Stimulated activated CD8-positive, alpha-beta memory T cell treated with anti-CD3 and anti-CD28 coated beads, Interleukin-4, amount 100 ng/mL, for 4 hours (primary cell): ENCODE measurements at places on chromosomes 2 and 18.

GRCh38 chr2:224777559-224777930 is 61.4 kb upstream of the CCDC195 start:
- DNase-seq = no peak

DNA sequence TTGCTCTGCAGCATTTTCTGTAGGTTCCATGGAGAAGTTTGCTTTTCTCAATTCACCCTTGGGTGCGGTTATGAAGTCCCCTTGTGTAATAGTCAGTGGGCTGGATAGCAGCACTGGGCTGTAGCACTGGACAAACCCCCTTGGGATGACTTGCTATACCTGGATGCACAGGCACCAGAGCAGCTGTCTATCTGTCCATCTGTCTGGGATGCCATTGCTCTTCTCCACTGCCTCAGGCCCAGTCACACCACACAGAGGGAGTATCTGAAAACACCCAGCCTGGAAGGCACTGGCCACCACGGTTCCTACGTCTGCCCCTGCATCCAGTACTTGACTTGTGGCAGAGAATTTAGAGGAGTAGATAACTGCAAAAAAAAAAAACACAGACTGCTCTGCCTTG is 254.5 kb downstream of the TFCP2L1 start:
- DNase-seq = no peak

DNA sequence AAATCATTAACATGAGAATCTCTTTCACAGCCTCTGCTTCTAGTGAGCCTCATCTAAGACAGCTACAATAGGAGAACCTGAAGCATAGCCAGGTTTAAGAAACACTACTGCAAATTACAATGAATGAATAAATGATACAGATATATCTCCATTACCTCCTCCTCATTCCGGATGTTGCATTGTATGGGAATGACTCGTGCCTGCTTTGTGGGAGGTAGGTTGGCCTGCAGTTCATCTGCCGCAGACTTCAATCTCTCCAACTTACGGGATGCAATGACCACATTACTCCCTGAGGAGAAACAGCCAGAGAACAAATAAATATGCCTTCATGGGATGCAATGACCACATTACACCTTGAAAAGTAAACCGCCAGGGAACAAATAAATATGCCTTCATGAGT is 15.4 kb downstream of the PECR start:
- no peak for DNase-seq

DNA sequence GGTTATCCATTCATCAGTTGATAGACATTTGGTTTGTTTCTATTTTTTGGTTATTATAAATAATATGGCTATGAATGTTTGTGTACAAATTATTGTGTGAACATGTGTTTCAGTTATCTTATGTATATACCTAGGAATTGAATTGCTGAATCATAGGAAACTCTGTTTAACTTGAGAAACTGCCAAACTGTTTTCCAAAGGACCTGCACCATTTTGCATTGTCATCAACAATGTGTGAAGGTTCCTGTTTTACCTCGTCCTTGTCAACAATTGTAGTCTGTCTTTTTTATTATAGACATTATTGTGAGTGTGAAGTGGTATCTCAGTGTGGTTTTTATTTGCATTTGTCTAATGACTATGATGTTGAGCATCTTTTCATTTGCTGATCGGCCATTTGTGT is 17.1 kb downstream of the PDK1 start:
- no peak for DNase-seq

DNA sequence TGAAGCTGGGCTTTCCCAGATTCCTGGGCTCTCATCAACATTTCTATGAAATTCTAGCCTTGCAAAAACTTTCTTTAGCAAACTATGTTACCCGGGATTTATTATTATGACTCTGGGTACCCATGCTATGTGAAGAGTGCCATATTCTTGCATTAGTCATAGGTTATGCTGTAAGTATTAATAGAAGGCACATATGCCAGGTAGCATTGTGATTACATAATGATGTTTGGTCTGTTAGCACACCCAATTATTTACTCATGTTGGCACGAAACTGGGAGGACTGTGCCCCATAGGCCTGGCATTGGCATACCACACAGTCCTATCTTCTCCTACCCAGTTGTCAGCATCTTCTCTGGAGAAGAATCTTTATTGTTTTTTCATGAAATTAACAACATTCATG is 171.0 kb downstream of the SLC4A3 start:
- DNase-seq = no peak

DNA sequence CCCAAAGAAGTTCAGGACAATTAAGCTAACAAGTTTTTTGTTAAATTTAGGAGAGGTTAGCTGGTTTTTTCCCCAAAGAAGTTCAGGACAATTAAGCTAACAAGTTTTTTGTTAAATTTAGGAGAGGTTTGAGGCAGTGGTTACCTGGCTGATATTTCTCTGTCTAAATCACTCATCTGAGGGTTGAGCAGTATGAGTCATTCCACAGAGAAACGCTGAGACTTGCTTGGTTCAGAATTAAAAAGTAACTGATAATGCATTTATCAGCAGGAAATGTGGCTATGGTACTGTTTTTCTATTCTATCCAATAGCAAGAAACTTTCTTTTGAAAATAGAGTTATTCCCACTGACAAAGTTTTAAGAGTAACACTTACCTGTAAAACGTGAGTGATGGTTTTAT is 22.8 kb upstream of the KIDINS220 start:
- no peak for DNase-seq

DNA sequence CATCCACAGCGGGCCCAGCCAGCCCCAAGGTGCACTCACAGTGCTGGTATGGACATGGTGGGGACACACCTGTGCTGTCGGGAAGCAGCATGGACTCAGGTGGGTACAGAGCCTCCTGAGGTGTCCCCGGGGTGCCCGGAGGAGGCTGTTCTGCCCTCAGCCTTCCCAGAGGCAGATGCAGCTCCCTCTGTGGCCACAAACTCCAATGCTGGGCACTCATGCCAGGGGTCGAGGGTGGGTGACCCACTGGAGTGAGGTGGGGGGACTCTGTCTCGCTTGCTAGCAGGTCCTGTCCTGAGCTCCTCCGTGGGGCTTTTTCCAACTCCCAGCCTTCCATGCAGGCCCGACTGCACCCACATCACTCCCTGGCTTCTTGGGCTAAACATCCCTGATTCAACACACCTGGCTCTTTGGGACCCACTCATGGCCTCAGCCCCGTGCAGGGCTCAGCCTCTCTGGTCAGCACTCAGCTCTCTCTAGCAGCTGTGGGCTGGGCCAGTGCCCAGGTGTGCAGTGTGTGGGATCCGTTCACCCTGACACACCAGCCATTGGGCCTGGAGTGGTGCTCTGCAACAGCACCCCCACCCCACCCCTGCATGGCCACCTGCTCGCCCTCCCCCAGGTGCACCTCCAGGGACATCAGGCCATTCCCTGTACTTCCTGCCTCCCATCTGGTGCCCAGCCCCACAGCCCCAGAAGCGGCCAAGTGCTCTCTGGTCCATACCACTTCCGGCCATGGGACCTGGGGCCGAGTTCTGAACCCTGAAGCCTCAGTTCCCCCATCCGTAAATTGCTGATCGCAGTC is 16.0 kb downstream of the RAMP1 start:
- no peak for DNase-seq

DNA sequence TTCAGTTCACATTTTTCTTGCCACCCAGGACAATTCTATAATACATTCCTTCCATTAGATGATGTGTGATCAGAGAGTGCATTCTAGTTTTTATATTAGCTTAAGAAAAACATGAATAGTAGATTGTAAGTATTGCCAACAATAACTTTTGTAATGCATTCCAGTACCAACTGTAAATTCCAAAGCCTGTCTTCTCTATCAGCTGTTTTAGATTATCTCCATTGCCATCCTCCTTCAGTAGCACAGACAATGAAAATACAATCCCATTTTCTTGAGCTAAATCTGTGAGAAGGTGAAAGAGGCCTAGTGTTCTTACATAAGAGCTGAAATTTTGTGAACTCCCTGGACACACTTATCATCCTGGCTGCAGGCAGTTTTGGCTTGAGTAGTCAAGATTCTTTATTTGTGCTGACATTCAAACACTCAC is 103.9 kb downstream of the CCBE1 start:
- DNase-seq = no peak

DNA sequence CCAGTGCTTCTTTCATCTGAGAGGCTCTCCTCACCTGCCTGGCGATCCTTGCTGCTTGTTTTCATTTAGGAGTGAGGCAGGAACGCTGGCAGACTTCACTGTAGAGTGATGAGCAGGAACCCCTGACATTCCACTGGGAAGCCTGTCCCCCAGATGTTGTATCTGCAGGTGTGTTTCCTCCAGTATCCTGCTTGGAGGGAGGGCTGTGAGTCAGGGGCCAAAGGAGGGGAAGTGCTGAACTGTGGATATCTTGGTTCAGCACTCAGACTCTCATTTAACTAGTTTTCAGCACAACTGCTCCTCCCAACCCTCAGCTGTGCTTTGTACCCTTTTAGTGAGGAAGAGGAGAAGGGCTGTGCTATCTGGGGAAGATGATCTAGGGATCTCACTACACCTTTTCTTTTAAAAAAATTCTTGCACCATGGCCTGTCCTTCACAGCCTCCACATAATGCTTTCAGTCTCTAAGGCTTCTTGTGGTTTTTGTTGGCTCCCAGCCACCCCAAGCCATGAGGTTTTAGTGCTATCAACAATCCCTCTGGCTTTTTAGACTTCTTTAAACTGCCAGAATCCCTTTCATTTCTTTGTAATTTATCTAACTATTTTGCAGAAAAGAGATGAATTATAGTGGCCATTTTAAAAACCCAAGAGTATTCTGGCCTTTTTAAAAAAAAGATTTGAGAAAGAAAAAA is 11.2 kb downstream of the ANKAR start:
- DNase-seq = no peak

- DNase-seq = no peak
These were observed 79.9 kb upstream of the STK39 start for GRCh38 chr2:168327328-168327727.

DNA sequence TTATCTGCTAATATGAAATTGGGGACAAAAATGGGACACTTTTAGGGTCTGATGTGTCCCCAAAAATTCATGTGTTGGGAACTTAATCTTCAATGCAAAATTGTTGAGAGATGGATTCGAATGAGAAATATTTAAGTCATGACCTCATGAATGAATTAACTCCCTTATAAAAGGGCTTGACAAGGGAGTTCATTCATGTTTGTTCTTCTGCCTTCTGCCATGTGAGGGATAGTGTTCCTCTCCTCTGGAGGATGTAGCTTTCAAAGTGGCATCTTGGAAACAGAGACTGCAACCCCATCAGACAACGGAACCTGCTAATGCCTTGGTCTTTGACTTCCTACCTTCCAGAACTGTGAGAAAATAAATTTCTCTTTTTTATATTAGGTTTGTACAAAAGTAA is 89.2 kb upstream of the LINC00305 start:
- no peak for DNase-seq

DNA sequence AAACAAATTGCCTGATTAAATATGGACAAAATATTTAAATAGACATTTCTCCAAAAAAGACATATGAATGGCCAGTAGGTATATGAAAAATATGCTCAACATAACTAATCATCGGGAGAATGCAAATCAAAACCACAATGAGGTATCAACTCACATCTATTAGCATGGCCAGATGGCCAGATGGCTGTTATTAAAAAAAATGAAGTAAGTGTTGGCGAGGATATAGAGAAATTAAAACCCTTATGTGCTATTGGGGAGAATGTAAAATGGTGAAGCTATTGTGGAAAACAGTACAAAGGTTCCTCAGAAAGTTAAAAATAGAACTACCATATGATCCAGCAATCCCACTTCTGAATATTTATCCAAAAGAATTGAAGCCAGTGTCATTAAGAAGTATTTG is 272.3 kb upstream of the ZNF804A start:
- no peak for DNase-seq

- no peak for DNase-seq
These were observed 199.2 kb downstream of the PTPRM start for GRCh38 chr18:7766346-7766745.

DNA sequence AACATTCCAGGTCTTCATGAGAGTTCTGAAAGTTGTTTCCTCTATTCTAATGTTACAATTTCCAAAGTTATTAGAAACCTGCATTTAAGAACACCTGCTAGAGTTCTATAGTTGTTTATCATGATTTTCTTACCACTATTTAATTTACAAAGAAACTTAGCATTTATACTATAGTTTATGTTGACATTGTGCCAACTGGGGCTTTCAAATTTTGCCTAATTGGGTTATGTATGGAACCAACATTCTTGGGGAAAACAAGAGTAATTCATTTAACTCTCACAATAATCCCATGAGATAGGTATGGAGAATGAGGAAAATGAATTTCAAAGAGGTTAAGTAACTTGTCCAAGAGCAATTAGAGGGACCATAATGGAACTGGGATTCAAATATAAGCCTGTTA is 28.8 kb upstream of the ADCYAP1 start:
- no peak for DNase-seq

DNA sequence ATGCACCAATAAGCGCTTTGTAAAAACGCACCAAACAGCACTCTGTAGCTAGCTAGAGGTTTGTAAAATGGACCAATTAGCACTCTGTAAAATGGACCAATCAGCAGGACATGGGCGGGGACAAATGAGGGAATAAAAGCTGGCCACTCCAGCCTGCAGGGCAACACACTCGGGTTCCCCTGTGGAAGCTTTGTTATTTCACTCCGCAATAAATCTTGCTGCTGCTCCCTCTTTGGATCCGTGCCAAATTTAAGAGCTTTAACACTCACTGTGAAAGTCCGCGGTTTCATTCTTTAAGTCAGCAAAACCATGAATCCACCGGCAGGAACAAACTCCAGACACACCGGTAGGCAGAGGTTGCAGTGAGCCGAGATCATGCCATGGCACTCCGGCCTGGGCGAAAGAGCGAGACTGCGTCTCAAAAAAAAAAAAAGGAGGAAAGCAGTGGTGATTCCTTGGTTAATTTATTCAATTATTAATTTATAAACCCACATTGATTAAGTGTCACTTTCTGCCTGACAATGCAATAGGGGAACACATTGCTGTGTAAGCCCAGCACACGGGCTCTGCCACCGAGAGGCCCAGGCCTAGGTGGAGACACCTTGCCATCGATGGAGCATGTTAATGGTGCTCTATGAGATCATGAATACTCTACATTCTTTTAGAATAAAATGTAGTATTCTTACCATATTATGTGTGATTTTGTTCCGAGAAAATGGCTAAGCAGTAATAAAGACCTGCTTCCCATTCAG is 687.6 kb upstream of the HS6ST1 start:
- DNase-seq = no peak

GRCh38 chr18:43590182-43590903 is 313.1 kb upstream of the SYT4 start:
- no peak for DNase-seq

- DNase-seq = no peak
These were observed 79.9 kb upstream of the TGFA start for GRCh38 chr2:70633508-70633907.

GRCh38 chr2:205590759-205591158 is 91.5 kb upstream of the NRP2 start:
- no peak for DNase-seq

DNA sequence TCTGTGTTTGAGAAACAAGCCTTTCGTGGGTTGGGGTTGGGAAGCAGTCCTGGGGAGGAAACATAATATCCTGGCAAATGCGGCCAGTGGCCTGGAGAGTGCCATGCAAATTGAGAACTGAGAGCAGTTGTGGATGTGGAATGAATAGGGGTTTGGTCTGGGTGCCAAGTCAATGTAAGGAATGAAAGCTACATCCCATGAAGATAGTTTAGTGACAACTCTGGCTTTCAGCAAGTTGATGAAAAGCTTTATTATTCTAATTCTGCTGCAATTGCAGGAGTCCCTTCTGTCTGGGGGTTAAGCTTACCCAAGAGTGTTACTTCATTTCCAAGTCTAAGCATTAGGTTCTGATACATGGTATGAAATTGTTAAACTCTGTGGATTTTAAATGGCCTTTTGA is 771.6 kb downstream of the DPP10 start:
- no peak for DNase-seq
